Stimulated activated CD4-positive, alpha-beta T cell treated with anti-CD3 and anti-CD28 coated beads, Interleukin-2, amount 100 ng/mL, for 24 hours (primary cell): ENCODE measurements at places on chromosomes 3 and 15.

DNA sequence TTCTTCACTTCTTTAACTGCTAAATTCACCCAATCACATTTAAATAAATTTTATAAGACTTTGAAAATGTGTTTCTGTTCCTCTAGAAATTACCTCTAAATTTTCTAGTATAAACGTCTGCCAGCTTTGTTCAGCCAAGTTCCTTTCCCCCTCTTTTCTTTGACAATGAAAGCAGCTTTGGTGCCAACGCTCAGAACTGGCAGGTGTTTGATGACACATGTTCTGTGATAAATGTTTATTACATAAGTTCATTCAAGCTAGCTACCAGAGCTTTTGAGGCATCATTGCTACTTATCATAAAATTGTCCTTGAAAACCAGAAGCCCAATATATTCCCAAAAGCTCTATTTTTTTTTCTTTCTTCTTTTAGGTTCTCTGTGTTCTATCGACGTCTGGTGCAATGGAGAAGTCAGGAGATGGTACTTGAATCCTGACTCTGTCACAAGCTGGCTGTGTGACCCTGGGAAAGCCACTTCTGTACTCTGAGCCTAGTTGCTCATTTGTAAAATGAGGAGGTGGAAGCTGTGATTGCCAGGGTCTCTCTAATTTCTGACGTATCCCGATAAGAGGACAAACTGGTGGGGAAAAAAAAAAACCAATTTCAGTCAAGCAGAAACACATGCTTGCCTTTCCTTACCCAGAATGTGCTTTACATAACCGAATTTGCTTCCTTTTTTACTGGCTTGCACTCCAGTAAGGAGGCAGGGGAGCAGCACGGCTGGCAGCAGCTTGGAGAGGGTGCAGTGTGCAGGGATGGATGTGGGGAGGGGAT, 187.1 kb upstream of the LPP start:
- DNase-seq, result no peak

DNA sequence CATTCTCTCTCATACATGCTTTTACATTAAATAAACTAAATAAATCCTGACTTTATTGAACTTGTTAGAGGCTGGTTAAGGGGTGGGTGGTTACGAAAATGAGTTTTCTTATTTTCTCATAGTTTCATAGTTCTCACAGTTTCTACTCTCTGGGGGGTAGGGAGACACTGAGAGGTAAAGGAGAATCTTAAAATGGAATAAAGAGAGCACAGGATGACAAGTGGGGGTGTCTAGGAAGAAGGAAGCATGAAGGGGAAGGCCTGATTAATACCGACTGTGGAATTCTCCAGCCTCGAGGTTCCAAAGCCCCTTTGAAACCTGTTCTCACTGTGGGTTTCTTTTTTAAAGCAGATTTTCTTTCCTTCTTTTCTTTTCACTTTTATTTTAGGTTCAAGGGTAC, 66.4 kb upstream of the TRA2B start:
- no peak for DNase-seq

GRCh38 chr3:75396316-75396802, 267.8 kb upstream of the FRG2C start:
- no peak for DNase-seq

DNA sequence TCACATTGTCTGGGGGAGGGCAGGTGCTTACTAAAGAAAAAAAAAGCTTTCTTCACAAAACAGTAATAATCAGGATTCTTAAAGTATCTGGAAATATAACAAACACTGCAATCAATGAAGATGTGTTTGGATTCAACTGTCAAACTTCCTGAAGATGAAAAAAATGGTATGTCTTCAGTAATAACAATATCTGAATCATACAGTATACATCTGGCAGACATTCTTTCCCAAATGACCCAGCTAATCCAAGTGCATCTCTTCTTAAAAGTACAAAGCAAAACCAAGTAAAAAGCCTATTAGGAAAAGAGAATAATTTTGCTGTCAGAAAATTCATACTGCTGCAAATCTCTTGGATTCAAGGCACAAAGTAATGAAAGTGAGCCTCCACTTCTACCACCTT, 145.0 kb upstream of the MCTP2 start:
- DNase-seq, result no peak

- no peak for DNase-seq
Measured at GRCh38 chr3:14093831-14094230, 30.8 kb downstream of the CHCHD4 start.

- peak; percentile 50 for DNase-seq
Measured at GRCh38 chr15:59918994-59919951, 84.8 kb upstream of the FOXB1 start.

DNA sequence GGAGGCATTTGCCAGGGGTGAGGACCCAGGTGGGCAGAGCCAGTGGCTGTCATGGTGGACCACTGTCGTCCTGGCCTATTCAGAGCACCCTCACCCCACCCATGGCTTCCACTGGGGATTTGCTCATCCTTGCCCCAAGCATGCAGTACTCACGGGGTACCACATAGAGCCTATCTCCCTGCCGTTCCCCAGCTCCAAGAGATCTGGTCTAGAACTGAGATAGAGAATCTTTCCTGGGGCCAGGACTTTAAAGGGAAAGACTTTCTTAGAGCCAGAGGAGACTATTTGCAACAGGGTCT, 76.9 kb upstream of the TNFAIP8L3 start:
- no peak for DNase-seq

DNA sequence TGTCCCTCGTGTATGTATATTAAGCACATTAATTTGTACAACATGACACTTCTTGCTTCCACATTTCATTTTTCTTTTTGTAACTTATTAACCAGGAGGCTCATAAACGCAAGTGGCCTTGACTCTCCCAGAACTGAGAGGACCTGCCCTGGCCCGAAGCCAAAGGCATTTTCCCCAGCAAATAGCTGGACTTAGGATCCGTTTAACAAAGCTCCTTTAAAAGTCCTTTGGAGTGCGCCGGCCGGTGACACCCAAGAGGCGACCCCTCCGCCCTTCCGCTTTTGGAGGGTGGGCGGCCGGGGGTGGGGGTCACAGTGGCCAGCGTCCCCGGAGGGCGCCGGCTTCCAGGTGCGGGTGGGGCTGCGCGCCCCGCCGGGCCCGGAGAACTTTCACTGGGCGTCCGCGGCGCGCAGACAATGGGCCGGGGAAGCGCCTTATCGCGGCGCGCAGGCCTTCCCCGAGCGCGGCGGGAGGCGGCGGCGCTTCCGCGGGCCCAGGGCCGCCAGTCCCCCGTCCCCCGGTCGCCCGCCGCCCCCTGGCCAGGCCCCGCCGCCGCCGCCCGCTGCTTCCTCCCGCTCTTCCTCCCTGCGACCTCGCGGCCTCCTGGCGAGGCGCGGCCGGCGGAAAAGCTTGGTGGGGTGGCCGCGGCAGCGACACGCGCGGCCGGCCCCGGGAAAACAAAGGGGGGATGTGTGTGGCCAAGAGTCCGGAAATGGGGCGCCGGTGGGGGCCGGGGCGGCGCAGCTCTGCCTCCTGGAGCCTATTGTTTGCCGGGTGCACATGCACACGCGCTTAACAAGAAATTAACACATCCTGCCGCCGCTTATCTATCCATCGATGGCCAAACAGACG, 613.4 kb downstream of the MCTP2 start:
- no peak for DNase-seq

- DNase-seq, result no peak
Measured at GRCh38 chr3:49937090-49937489, 2.9 kb upstream of the RBM6 start.

GRCh38 chr3:9994086-9994844, 7.6 kb upstream of the EMC3 start:
- DNase-seq, result no peak

- DNase-seq, result no peak
Measured at GRCh38 chr15:70195587-70196305, 98.0 kb upstream of the TLE3 start.

DNA sequence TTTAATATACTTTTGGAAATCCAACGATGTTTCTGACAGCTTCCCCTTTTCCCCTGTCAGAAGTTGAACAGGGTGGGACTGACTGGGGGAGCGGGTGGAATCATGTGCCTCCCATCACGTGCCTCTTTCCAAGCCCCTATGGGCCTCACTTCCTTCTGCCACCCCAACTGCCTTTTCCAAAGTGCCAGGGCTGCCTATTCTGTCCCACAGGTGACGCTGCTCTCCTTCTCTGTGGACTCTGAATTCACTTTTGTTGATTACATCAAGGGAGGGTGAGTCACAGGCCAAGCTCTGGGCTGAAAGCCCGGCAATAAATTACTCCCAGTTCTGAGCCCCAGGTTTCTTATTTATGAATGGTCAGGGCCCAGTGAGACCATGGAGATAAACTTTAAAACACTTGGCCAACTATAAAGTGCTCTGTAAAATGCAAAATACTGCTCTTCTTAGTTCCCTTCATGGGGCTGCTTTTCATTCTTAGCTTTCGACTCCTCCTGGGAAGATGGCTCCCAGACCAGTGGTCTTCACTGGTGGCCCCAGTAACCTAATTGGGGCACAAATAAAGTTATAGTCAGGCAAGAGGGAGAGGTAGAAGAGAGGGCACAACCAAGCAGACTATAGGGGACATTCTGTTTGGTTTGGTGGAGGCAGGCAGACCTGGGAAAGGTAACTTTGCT, 12.3 kb downstream of the CPNE9 start:
- peak; percentile 41 for DNase-seq

GRCh38 chr3:143849854-143850549, 1.7 kb upstream of the SLC9A9 start:
- no peak for DNase-seq

GRCh38 chr3:193837347-193837827, 244.4 kb downstream of the OPA1 start:
- DNase-seq, result no peak

GRCh38 chr15:60960517-60960916, 268.6 kb downstream of the RORA start:
- no peak for DNase-seq

GRCh38 chr15:79332824-79333510, 22.1 kb downstream of the TMED3 start:
- no peak for DNase-seq

GRCh38 chr15:101107625-101108460, 144.0 kb downstream of the CHSY1 start:
- no peak for DNase-seq

DNA sequence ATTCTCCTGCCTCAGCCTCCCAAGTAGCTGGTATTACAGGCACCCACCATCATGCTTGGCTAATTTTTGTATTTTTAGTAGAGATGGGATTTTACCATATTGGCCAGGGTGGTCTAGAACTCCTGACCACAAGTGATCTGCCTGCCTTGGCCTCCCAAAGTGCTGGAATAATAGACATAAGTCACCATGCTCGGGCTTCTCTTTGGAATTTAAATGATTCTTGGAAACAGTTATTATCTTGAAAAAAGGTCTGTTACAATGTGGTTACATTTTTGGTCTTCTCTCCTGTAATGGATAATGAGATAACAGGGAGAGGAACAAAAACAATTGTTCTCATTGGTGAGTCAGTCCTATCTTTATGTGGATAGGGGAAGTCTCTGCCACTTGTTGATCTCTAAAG, 59.8 kb upstream of the AADACL2 start:
- DNase-seq, result no peak

DNA sequence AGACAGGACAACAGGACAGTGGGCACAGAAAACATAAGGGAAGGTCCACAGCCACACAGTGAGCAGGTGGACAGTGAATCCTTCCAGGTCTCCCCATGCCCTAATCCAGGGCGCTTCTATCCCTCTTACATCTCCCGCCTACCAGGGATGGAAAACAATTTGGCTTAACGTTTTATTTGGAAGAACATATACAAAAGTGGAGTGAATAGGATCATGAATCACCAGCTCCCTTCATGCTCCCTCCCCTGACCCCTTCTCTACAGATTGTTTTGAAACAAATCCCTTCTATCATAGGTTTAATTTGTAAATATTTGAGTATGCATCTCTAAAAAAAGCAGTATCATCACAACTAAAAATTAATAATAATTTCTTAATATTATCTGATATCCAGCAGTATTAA, 52.5 kb downstream of the CLDN11 start:
- no peak for DNase-seq

DNA sequence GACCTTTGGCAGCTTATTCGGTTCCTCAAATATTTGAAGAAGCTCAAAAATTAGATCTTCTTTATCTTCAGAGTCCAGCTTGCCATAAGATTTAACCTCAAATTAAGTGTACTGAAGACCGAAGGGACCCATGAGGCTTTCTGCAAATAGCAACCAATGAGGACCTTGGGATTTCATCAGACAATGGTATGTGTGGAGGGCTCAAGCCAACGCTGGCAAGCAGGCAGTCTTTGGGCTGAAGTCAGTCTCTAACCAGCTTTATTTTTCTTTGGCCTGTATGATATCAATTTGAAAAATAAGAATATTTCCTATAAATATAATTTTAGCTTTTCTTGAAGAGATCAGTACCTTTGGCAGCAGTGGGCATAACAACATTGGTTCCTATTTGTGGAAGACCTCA, 692.7 kb downstream of the MCTP2 start:
- DNase-seq, result no peak

GRCh38 chr15:51386029-51386428, 44.6 kb downstream of the GLDN start:
- DNase-seq, result no peak

GRCh38 chr15:64738226-64739095, 36.9 kb downstream of the RBPMS2 start:
- DNase-seq, result no peak

GRCh38 chr3:3335903-3336302, 156.4 kb upstream of the CRBN start:
- no peak for DNase-seq

GRCh38 chr3:187205683-187206082, 8.4 kb downstream of the RTP1 start:
- no peak for DNase-seq

DNA sequence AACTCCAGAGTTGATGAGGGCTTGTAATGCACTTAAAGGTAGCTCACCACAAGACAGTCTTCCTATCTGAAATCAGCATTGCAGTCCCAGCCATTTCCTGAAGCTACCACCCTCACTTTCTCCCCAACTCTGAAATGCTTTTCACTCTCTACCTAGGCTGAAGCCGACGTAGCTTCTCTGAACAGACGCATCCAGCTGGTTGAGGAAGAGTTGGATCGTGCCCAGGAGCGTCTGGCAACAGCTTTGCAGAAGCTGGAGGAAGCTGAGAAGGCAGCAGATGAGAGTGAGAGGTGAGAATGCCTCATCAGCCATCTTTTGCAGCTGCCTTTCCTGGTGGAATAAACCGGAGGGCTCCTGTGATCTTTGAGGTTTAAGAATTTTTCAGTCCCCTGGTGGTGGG, 14.3 kb downstream of the TPM1 start:
- no peak for DNase-seq

DNA sequence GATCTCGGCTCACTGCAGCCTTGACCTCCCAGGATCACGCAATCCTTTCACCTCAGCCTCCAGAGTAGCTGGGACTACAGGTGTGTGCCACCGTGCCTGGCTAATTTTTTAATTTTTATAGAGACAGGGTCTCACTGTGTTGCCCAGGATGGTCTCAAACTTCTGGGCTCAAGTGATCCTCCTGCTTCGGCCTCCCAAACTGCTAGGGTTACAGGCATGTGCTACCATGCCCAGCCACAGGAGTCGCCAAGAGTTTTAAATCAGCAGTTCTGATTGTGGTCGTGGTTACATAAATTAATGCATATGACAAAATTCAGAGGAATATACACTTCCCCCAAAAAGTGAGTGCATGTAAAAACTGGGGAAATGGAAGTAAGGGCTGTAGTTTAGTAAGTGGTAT, 32.9 kb downstream of the MEGF11 start:
- DNase-seq, result no peak

- DNase-seq, result no peak
Measured at GRCh38 chr3:159929171-159930141, 59.2 kb upstream of the IL12A start.

- DNase-seq, result no peak
Measured at GRCh38 chr3:62149962-62150361, 223.4 kb downstream of the FEZF2 start.

GRCh38 chr3:107934808-107935207, 156.0 kb downstream of the CD47 start:
- no peak for DNase-seq
